ENCODE measurements at places on chromosomes 12 and 14. TPM values are rescaled to one million over a fixed set of nuclear protein-coding genes. Genes with fewer than 3 reads are reported as not detected.

DNA sequence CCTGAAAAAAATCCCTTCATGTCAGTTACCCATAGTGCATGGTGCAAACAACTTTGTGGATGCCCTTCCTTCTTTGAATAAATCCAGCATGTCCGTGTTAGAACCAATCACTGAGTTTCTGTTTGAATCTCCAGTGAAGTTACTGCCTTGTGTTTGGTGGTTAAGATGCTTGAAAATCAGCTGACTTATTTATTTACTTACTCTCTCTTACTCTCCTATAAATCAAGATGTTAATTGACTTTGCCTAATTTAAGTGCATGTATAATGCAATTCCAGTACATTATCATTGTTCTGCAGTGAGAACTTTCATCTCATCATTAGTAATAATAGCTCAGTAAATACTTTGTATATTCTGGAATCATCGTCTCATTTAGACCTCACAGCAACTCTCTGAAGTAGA lies 114.2 kb downstream of the ESRRB start:
- H3K4me3 ChIP-seq: no peak overlapping the region
- no peaks in the 10 kb centered on the region for H3K36me3 ChIP-seq
- H3K27me3 ChIP-seq: no peaks in the 10 kb centered on the region
- H3K27ac ChIP-seq: no peak overlapping the region

DNA sequence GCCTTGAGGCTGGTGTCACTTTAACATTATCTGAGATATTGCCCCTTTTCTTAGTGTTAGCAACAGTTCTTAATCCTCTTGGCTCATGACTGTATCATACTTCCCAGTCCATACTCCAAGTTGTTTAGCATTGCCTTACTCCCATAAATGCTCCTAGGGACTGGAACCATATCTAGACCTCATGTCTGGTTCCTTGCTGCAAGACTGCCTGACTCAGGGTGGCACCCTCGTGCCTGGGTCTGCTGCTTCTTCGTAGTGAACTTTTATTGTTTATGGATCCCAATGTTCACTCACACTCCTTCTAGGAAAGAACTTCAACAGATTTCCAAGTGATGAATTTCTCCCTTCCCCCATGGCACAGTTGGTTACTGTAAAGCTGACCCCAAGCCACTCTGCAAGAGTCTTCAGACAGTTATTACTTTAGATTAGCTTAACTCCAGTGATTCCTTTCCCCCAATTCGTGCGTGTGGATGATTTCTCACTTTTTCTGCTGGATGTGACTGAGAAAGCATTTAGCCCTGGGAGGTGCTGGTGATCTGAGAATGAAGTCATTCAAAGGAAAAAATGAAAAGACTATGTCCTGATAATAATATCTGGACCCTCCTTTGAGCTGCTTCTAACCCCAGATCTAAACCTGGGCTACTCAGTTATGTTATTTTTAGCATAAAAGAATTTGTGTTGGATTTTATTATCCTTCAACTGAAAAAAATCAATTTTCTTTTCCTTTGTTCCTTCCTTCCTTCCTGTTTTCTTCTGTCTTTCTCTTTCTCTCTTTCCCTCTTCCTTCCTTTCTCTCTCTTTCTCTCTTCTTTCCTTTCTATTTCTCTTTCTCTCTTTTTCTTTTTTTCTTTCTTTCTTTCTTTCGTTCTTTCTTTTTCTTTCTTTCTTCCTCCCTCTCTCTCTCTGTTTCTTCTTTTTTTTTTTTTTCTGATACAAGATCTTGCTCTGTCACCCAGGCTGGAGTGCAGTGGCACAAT lies 47.5 kb upstream of the PPP1R12A start:
- H3K4me1 ChIP-seq: no peaks in the 10 kb centered on the region
- no peak for DNase-seq
- no peaks in the 10 kb centered on the region for H3K27me3 ChIP-seq
- no peak overlapping the region for H3K27ac ChIP-seq
- H3K36me3 ChIP-seq: no peaks in the 10 kb centered on the region

DNA sequence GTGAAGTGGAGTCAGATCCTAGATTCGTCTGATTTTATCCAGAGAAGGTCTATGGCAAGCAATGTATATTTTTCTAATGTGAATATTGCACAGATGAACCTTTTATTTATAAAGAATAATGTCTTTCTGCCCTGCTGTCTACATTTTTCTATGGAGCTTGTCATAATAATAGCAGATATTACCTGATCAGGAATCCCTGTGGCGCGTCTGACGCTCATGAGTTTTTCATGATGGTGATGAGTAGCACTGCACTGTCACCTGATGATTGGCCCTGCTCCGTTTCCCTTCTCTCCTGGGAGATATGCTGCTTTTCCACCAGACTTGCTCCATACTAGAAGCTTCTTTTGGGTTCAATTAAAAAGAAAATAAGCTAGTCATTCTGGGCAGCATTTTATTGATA lies 20.5 kb downstream of the CINP start:
- peaks cover 2% of the 10 kb centered on the region for H3K36me3 ChIP-seq
- H3K4me3 ChIP-seq: no peak overlapping the region
- H3K27ac ChIP-seq: no peak overlapping the region

GRCh38 chr12:113127791-113128199 lies 7.8 kb downstream of the RASAL1 start:
- no peaks in the 10 kb centered on the region for H3K27me3 ChIP-seq
- H3K4me3 ChIP-seq: no peak overlapping the region
- no peaks in the 10 kb centered on the region for H3K36me3 ChIP-seq
- DNase-seq: no peak
- H3K27ac ChIP-seq: no peak overlapping the region

GRCh38 chr12:19263672-19264071 lies 134.1 kb downstream of the PLEKHA5 start:
- no peak overlapping the region for H3K27ac ChIP-seq
- H3K27me3 ChIP-seq: no peaks in the 10 kb centered on the region
- H3K4me1 ChIP-seq: peaks cover 8% of the 10 kb centered on the region
- H3K36me3 ChIP-seq: peaks cover 4% of the 10 kb centered on the region
- no peak for DNase-seq

Gene NANOG
- 229 TPM for total RNA-seq

All from H1 (cell line).